T-helper 17 cell (primary cell): ENCODE measurements at places on chromosomes 1 and 21.

GRCh38 chr1:180252638-180253536, 22.8 kb downstream of the LHX4 start:
- peak; percentile 38 for DNase-seq

DNA sequence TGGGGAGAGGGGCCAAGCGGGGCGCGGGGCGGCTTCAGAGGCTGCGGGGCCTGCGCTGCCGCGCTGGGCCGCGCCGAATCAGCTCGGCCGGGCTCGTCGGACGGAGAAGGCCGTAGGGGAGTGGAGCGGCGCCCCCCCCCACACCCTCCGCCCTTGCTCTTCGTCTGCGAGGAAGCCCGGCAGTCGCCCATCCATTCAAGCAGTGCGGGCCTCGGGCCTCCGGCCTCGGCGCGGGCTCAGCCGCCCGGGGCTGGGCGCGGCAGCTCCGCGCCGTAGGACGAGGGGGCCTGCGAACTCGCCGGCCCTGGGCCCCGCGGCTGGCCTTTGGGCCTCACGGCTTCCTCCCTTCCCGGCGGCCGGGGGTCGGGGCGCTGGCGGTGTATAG, 564 bp downstream of the CTPS1 start:
- DNase-seq = no peak

GRCh38 chr1:226050133-226050532, 12.4 kb upstream of the H3-3A start:
- no peak for DNase-seq

- peak; percentile 33 for DNase-seq
Observed at GRCh38 chr1:149917571-149918144, at the start of gene SV2A. Gene SV2A (minus strand): TSS chr1:149917844. CDS start chr1:149913840, 4,004 bp downstream.

DNA sequence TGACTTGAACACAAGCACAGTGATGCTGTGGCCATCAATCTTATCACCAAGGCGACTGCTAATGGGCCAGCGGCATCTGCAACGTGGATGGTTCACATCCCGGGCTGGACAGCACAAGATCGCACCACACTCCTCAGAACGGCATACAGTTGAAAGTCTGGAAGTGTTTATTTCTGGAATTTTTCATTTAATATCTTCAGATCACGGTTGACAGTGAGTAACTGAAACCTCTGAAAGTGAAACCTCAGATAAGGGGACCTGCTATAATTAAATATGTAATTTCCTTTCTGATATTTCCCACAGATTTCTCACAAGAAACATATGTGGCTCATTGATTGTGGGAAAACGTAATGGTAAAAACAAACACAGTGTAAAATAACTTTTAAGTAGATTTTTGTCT, 83.7 kb downstream of the POFUT2 start:
- DNase-seq = no peak

DNA sequence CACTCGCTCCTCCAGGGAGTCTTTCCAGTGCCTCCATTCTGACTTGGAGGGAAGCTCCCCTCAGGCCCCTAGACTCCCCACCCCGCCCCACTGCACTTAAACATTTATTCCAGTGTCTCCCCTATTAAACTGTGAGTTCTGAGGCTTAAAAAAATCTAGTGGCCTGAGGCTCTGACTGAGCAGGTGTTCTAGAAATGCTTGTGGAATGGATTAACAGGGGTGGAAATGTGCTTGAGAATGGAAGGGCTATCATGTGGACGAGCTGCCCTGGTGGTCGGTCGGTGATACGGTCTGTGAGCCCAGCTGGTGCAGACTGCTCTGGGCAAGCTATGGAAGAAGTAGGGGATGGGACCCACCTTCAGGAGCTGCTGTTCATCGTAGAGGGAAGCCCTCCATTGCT, 130.2 kb downstream of the PEX14 start:
- no peak for DNase-seq
